ENCODE measurements at places on chromosomes 11 and 22.

GRCh38 chr11:84607975-84608836, 1018.9 kb downstream of the DLG2 start:
- no peak for DNase-seq

GRCh38 chr11:776561-777287, 563 bp downstream of the GATD1 start:
- DNase-seq = no peak

DNA sequence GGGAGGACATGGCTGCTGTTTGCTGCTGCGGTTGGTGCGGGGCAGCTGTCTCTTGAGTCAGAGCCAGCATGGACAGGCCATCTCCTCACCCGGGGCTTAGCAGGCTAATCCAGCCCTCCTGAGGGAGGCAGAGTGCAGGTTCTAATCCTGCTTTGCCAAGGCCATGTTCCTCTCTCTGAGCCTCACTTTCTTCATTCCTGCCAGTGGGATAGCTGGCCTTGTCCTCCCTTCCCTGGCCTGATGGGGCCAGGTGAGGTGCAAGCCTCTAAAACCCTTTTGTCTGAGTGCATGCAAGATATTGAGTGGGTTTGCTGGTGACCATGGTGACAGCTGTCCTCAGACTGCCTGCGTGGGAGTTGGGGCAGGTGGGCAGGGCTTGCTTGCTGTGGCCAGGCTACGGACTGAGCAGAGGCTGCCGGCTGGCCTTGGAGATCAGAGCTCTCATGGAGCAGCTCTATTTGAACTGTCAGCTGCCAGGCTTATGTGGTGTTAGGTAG, 3.6 kb downstream of the USP35 start:
- no peak for DNase-seq

- DNase-seq = no peak
Measured at GRCh38 chr11:59510941-59511589, at the start of gene OR4D9. OR4D9 (plus strand) TSS chr11:59511539; CDS start chr11:59514913, 3,374 bp downstream.

DNA sequence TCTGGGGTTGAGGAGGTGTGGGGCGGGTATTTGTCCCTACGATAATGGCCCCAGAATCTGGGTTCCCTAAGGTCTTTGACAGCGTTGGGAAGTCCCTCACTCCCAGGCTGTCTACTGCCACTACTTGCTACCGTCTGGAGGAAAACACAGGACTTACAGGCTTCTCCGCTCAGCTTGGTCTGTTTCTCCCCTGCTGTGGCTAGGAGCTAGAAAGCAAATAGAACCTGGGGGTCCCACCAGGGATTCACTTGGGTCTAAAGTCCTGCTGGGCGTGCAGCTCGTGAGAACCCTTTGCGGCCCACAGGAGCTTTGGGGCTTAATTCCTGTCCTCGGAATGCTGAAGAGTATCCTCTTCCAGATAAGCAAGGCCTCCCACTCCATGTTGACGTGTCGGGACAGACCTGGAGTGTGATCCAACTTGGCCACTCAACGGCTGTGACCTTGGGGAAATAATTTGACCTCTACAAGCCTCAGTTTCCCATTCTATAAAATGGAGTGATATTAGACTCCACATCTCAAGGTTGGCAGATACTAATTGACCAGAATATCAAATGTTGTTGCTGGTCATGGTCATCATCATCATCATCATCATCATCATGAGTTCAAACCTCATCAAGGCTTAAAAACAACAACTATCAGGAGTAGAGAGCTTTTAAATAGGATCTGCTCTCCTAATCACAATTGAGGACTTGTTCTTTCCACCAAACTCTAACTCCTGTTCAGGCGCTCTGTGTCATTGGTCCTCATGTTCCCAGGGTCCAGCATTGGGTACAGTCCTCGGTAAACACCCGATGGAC, 1.7 kb upstream of the MYBPC3 start:
- no peak for DNase-seq

DNA sequence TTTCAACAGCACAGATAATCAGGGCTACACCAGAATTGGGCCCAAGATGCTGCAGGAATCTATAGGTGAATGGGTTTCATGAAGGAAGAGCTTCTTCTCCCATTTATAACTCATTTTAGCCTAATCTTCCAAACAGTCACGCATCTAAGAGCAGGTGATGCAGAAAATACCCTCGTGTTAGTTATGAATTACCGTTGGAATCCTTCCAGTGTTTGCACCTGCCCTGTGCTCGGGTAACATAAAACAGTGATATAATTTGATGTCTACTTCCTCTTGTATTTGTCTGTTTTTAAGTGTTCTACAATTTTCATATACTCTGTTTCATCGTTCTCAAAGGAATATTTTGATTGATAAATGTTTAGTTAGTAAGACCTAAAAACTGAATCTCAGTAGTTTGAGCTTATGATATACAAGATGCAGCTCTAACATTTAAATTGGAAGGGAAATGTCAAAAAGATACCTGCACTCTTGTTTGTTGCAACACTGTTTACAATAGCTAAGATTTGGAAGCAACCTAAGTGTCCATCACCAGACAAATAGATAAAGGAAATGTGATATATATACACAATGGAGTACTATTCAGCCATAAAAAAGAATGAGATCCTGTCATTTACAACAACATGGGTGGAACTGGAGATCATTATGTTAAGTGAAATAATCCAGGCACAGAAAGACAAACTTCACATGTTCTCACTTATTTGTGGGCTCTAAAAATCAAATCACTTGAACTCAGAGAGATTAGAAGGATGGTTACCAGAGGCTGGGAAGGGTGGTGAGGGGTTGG, 42.1 kb downstream of the PPARA start:
- no peak for DNase-seq

GRCh38 chr11:43021466-43021865, 290.3 kb upstream of the API5 start:
- no peak for DNase-seq

- no peak for DNase-seq
Measured at GRCh38 chr11:129694538-129694937, 121.1 kb upstream of the TMEM45B start.

- no peak for DNase-seq
Measured at GRCh38 chr11:75667255-75667830, 1.5 kb downstream of the MAP6 start.

- DNase-seq = no peak
Measured at GRCh38 chr11:127217452-127218274, 217.1 kb upstream of the KIRREL3 start.

DNA sequence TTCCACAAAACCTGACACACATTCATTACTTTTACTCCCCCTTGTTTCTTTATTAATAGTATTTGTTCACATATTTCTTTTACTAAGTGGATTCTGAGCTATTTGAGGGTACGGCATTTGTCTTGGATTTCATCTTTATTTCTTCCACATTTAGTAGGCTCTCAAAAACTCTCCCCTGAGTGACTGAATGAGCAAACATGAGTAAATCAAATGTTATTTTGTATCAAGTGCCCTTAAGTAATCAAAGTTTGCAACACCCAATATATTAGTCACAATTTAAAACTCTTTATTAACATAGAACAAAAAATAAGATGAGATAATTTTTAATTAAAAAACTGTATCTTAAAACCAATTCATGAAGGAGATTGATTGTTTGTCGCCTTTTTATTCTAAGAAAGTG, 1101.9 kb upstream of the TENM4 start:
- no peak for DNase-seq

GRCh38 chr11:44915621-44916020, 35.1 kb downstream of the TP53I11 start:
- DNase-seq = no peak

GRCh38 chr22:33579448-33580093, 340.7 kb downstream of the LARGE1 start:
- no peak for DNase-seq

DNA sequence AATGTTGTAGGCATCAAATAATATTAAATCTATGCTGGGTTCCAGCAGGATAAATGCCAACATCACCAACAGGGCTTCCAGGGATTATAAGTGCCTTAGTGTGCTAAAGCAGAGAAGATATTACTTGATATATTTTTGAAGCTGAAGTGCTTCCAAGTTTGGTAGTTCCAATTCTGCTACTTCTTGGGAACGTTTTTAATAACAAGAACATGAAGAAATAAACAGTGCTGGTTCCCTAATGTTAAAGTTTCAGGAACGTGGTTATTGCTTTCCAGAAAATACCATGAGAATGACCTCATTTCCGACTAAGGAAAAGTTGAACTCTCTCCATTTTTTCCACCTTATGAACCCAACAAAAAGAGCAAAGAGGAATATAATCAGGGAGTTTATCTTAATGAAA, 4.6 kb upstream of the RNF185 start:
- DNase-seq = no peak

GRCh38 chr11:115939104-115939730, 435.0 kb upstream of the CADM1 start:
- no peak for DNase-seq

GRCh38 chr11:117229411-117229810, 2.5 kb downstream of the PCSK7 start:
- no peak for DNase-seq

DNA sequence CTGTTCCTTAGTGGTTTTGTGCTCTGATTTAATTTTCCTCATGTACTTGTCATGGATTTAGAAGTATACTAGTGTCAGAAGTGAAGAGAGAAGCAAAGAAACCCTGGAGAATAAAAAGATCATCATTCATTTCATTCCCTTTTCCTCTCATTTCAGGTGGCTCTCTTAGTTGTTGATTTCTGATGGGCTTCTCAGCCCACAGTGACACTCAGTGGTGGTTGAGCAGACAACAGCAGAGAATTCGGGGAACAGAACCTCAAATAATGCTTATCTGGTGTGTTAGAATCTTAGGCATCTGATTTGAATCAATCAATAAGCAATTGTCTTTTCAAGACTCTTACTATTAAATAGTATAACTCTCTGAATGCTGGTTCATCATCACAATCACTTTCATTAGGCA, 1289.4 kb downstream of the FAM181B start:
- no peak for DNase-seq

- DNase-seq = peak; percentile 4
Measured at GRCh38 chr11:111977146-111978027, 40.2 kb downstream of the DIXDC1 start.

All from T-helper 9 cell (primary cell).